ENCODE measurements at places on chromosomes 12 and 14.

GRCh38 chr12:117596968-117597367, 235.5 kb upstream of the NOS1 start:
- peak; percentile 15 for DNase-seq

GRCh38 chr12:66403746-66404145, 101.5 kb downstream of the HELB start:
- DNase-seq, result peak; percentile 71

GRCh38 chr14:42013559-42013958, 406.9 kb downstream of the LRFN5 start:
- no peak for DNase-seq

GRCh38 chr14:44149597-44149996, 357.5 kb downstream of the FSCB start:
- peak; percentile 13 for DNase-seq

DNA sequence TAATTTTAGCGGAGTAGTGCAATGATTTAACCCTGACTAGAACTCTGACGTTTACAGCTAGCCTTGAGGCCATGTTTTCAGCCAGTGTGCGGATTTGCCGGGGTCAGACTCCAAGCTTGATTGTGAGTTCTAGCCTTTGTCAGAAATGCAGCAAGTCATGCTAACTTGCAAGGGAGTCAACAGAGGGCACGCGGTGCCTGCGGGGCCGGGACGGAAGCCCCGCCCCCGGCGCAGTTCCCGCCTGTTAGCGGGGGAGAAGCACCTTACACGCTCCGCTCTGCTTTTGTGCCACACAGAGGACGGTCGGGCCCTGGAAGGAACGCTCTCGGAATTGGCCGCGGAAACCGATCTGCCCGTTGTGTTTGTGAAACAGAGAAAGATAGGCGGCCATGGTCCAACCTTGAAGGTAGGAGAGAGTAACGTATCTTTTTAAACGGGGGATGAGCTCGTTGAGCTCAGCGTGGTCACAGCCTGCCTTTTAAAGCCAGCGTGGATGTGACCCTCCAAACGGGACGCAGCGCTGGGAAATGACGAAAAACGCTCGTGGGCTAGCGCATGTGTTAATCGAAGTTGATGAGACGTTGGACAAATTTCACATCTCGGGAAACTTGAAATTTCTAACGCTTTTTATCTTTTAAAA, 14.8 kb upstream of the EID3 start:
- DNase-seq, result peak; percentile 85

GRCh38 chr12:14410841-14411569, 45.5 kb downstream of the ATF7IP start:
- DNase-seq, result no peak

- no peak for DNase-seq
Observed at GRCh38 chr14:87758876-87759275, 234.1 kb downstream of the GALC start.

GRCh38 chr14:32201816-32202490, at the start of gene RNU6-7:
TSS of gene RNU6-7 (plus strand) at chr14:32202045.
- no peak for DNase-seq

DNA sequence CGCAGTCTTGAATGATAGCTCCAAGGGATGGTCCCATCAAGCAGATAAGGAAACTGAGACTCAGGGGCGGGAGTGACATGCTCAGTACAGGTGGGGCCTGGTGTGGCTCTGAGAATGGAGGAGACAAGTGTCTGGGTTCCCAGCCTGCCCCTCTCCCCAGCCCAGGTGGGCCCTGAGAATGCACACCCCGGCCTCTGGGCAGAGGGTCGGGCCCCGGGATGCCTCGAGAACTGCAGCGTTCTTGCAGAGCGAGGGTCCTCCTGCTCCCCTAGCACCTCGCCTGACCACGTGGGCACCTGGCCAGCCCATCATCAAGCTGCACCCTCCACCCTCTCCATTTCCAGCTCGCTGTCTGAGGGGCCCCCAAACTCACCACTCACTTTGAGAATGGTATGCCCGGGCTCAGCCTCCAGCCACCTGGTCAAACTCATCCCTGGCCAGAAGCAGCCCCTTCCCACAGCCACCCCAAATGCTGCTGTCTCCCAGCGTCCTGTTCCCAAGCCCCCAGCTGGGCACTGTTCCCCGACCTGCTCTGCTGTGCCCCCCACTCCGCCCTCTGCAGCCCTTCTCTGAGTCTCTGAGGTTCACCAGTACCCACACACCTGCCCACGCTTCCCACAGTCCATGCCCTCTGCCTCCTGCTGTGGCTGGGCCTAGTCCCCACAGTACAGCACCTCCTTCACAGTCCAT, 44.3 kb downstream of the CYP46A1 start:
- DNase-seq, result no peak

DNA sequence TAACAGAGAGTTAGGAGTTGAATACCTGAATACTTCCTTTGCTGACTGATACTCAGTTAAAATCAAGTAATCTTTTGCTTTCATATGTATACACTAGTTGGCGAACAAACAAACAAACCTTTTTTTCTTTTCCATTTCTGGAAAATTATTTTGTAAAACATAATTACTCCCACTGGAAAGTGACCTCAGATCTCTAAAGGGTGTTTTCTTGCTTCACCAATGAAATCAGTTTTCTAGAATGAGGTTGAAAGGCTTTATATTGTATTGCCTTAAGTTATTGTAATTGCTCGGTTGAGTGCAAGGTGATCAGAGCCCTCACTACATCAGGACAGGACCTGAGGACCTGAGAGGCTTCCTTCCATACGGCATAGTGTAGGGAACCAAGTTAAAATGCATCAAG, at the start of gene OR4K1:
TSS of gene OR4K1 (plus strand) at position 301 of the 400 bp plus-strand sequence. CDS start 4,750 bp downstream, outside the sequence.
- no peak for DNase-seq

- DNase-seq, result no peak
Observed at GRCh38 chr12:97503073-97503855, 40.7 kb downstream of the RMST start.

DNA sequence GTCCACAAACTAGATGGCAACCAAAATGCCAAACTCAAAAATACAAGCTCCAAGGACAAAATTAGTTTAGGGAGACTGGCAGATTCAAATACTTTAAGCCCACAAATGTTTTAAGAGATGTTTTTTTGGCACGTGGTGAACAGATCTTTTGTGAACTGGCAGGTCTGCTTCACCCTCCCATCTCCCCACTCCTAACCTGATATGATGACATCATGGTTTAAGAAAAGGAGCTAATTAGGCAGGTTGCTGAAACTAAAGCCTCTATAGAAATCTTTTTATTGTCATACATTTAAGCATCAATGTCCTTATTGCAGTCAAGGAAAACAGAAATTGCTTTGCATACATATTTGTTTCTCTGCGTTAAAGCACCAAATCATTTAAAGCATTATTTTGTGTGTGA, 5.8 kb downstream of the LRIG3 start:
- DNase-seq, result no peak

DNA sequence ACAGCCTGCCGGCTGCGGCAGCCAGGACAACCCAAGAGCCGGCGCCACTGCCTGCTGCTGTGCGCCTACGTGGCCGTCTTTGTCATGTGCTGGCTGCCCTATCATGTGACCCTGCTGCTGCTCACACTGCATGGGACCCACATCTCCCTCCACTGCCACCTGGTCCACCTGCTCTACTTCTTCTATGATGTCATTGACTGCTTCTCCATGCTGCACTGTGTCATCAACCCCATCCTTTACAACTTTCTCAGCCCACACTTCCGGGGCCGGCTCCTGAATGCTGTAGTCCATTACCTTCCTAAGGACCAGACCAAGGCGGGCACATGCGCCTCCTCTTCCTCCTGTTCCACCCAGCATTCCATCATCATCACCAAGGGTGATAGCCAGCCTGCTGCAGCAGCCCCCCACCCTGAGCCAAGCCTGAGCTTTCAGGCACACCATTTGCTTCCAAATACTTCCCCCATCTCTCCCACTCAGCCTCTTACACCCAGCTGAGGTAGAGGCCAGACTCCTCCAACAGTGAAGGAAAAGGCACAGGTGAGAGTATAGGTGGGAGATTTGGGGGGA, 10.3 kb downstream of the ZBTB39 start:
- DNase-seq, result no peak

GRCh38 chr14:45807178-45807899, 554.3 kb upstream of the MIS18BP1 start:
- no peak for DNase-seq

DNA sequence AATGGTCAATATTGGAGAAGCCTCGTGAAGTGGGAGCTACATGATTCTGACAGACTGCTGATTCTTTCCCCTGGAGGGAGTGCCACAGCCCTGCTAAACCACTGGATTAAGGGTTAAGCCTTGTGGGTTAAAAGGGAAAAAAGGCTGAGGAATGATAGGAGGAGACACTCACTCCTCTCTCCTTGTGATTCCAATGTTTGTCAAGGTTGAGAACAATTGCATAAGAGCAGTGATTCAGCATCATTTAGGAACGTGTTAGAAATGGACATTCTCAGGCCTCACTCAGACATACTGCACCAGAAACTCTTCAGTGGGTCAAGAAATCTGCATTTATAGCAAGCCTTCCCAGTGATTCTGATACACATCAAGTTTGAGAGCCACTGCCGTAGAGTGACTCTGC, 87.8 kb upstream of the GZMB start:
- no peak for DNase-seq

GRCh38 chr14:38567703-38568102, 311.8 kb upstream of the CLEC14A start:
- DNase-seq, result no peak

DNA sequence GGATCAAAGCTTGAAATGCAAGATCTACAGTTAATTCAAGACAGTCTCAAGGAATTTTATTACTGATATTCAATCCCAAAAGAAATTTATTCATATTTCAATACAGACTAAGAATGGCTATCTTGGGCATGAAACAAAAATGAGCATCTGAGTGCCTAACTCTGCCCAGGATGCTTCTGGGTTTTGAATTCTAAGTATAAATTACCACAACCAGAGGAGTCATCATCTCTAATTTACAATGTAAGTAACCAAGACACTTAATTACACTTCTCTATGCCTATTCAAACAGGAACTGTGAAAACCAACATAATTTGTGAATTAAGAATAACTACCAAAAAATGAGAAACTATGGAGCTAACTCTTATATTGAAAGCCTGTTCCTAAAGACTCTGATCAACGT, 14.1 kb downstream of the OSBPL8 start:
- no peak for DNase-seq

DNA sequence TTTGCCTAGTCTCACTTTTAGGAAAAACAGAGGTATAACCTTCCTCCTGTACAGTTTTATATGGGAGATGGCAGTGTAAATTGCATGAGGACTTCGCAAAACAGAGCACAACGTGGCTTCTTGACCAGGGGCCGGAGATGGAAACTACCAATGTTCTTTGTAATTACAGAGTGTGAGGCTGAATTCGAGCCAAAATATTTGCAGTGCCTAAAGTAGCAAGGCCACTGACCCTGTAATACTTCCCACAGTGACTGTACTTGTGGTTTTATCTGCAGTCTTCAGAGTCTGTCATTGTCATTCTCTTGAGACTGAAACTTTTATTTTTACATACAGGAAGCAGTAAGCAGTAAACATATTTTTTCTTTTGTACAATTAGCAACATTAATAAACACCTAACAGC, 98.9 kb downstream of the RERG start:
- DNase-seq, result no peak

DNA sequence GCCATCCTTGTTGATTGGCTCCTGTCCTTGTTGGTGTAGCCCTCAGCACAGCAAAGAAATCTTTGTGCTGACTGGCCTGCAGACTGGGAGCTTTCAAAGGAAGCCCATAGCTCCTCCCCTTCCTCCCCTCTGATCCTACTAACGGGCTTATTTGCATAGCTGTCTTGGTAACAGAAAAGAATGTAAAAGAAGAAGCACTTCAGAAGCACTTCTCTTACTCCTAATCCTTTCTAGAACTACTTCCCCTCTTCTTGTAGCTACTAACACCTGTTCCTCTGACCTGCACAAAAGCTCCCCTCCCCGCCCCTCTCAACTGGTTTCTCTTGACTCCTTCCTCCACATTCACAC, 14.3 kb upstream of the RIC8B start:
- DNase-seq, result no peak

DNA sequence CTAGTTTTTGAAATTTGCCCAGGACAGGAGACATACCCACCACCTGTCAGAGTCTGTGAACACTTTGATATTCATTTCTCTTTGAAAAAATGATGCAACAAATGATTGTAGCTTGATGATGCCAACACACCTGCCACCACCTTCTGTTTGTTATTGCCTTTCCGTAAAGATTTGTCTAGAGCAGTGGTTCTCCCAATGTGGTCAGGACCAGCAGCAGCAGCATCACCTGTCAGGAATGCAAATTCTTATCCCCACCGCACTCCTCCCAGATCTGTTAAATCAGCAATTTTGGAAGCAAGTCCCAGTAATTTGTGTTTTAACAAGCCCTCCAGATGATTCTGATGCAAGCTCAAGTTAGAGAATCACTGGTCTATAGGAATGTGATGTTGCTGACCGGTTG, 9.9 kb downstream of the CCDC175 start:
- no peak for DNase-seq

GRCh38 chr12:51923506-51924365, 16.4 kb downstream of the ACVRL1 start:
- DNase-seq, result no peak

GRCh38 chr12:110001596-110001995, 2.4 kb downstream of the ANKRD13A start:
- no peak for DNase-seq

DNA sequence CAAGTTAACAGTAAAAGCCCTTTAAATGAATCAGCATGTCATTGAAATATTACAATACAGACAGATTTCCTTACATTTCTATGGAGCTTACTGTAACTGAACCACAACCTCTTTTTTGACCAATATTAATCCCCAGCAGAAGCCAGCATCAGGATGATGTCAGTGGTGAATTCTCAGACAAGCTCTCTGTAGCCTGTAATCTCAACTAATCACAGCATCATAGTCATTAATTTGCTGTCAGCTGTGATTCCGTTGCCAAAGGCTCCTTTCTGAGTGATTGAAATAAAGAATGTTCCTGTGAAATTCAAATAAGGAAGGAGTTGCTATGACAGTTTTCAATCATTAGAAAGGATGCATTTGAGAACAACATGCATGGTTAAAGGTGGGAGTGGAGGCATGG, 323.1 kb downstream of the PDZRN4 start:
- DNase-seq, result no peak

- no peak for DNase-seq
Observed at GRCh38 chr12:118061873-118062843, 1.2 kb upstream of the WSB2 start.

GRCh38 chr12:92615703-92616102, 87.1 kb upstream of the PLEKHG7 start:
- no peak for DNase-seq

GRCh38 chr12:116150001-116150400, 127.5 kb downstream of the MED13L start:
- DNase-seq, result no peak

DNA sequence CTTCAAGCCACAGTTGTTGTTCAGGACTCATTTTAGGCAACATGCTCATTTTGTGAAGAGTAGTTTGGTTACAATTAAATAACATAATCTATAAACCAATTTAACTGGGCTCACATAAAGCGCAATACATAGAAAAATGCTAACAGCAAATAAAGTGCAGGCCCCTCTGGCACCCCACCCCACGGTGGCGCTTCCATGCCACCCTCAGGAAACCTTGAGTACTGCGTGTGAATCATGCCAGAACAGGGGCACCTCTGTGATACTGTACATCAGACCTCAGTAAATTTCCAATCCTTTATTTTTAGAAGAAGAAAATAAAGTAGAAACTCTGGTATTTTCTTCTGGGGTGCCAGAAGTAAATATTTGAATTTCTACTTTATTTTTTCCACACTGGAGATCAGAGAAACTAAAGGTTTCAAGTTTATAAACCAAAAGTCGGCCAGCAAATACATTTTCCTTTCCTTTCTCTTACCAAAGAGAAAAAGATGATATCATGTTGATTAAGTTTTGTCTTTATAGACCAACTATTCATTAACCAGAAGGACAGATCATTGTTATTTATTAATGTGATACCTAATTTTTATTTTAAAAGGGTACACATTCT, 316.8 kb downstream of the PAWR start:
- no peak for DNase-seq
